ENCODE measurements at places on chromosomes 5 and 9.

GRCh38 chr5:72584466-72584865, 77.3 kb upstream of the ZNF366 start:
- DNase-seq: no peak

DNA sequence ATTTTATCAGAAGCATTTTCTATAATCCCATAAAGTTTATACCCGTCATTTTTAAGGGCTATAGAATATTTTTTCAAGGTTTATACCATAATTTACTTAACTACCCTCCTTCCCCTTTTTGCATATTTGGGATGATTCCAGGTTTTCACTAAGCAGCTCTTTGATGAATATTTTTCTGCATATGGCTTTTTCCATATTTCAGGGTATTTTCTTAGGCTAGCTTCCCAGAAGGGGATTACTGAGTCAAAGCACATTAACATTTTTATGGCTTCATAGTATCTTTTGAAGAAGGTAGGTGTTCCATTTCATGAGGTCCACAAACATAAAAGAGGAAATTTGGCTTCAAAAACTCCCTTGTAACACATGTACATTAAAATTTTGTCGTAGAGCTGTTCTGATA, 14.6 kb upstream of the COL15A1 start:
- no peak for DNase-seq

- DNase-seq: no peak
These were observed 682.8 kb upstream of the WWC1 start for GRCh38 chr5:167608390-167609272.

GRCh38 chr5:146721073-146721815, 157.3 kb downstream of the PPP2R2B start:
- DNase-seq: no peak

DNA sequence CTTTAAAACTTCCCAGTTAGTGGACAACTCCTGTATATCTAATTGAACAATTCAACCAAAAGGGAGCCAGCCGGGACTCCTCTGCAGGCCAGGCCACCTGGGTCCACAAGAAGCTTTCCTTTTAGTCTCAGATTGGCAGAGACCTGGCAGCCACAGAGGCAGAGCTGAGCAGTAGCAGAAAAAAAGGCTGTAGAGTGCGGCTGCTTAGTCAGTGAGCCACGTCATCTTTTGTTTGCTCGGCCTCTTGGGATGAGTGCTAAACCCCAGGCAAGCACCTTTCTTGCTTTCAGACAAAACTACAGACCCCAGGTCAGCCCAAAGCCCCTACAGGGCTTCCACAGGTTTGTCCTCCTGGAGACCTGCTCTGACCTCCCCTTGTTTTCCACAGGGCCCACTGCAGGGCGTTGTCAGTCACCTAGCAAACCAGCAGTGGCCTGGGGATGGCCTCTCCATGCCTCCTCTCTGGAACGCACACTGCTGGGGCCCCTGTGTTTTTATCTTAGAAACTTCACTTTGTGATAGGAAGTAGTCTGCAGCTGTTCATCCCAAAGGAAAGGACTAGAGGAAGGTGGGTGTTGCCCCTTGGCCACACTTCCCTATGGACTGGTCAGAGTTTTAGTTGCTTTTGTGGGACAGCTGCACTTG, 49.9 kb downstream of the SHB start:
- no peak for DNase-seq

DNA sequence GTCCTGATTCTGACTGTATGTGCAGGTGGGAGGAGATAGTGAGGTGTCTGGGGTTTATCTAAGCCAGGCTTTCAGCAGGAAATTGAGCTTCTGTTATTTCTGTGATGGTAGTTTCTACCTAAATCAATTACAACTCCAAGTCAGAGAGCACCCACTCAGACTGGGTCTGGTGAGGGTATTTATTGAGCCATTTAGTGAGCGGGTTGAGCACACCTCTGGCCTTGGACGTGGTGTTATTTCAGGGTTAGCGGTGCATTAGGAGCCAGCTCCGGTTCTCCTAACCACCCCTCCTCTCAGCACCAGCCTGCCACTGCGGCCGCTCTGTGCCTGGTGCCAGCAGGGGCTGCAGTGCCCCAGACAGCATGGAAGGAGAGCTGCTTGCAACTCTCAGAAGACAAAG, 238.9 kb downstream of the CACNA1B start:
- no peak for DNase-seq

- DNase-seq: no peak
These were observed 40.2 kb downstream of the FBXW11 start for GRCh38 chr5:171966270-171966669.

DNA sequence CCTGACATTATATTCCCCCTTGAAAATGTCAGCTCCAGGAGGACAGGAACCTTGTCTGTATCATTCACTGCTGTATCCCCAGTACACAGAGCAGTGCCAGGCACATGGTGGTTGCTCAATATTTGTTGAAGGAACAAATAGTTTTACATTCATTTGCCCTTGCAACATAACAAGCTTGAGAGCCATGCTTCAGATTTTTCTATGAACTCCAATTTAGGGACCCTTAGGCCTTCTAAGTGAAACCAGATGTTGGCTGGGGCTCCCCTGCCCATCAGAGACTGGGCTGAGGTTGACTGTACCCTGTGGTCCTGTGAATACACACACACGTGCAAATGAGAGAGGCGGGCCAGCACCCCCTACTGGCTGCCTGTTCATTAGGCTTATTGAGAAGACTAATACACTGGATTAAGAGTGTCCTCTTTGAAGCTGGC, 214.9 kb upstream of the WWC1 start:
- no peak for DNase-seq

GRCh38 chr5:134120386-134121138, 6.1 kb downstream of the TCF7 start:
- no peak for DNase-seq

- DNase-seq: no peak
These were observed 73.8 kb upstream of the CPLX2 start for GRCh38 chr5:175797521-175798038.

GRCh38 chr9:136665704-136666371, 3.1 kb downstream of the EGFL7 start:
- DNase-seq: no peak

DNA sequence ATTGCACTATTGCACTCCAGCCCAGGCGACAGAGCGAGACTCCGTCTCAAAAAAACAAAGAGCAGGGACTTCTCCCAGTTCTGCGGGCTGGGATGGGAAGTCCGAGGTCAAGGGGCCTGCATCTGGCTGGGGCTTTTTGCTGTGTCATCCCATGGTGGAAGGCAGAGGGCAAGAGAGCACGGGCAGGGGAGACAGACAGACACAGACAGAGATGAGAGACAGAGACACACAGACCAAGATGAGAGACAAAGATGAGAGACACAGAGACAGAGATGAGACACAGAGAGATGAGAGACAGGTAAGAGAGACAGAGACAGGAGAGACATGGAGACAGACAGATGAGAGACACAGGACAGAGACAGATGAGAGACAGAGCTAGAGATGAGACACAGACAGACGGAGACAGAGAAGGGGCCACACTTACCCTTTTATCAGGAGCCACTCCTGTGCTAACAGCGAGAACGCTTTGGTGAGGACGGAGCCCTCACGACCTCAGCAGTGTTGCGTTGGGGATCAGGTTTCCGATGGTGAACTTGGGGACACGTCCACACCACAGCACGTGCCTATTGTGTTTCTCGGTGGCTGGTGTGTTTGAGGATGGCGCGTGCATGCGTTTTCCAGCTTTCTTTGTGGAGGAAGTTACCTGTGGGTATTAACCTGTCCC, 8.9 kb upstream of the TOR4A start:
- no peak for DNase-seq

DNA sequence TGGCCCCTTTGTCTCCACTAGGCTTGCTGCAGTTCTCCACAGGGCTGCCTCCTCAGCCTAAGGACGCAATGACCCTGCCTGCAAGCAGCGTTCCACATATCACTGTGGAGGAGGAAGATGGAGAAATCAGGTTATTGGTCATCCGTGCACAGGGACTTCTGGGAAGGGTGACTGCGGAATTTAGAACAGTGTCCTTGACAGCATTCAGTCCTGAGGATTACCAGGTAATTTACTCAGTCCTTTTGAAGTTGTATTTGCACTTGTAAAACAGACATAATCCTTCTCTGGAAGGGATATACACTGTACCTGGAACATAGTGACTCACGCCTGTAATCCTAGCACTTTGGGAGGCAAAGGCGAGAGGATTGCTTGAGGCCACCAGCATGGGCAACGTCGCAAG, 116.6 kb downstream of the ADGRV1 start:
- DNase-seq: no peak

DNA sequence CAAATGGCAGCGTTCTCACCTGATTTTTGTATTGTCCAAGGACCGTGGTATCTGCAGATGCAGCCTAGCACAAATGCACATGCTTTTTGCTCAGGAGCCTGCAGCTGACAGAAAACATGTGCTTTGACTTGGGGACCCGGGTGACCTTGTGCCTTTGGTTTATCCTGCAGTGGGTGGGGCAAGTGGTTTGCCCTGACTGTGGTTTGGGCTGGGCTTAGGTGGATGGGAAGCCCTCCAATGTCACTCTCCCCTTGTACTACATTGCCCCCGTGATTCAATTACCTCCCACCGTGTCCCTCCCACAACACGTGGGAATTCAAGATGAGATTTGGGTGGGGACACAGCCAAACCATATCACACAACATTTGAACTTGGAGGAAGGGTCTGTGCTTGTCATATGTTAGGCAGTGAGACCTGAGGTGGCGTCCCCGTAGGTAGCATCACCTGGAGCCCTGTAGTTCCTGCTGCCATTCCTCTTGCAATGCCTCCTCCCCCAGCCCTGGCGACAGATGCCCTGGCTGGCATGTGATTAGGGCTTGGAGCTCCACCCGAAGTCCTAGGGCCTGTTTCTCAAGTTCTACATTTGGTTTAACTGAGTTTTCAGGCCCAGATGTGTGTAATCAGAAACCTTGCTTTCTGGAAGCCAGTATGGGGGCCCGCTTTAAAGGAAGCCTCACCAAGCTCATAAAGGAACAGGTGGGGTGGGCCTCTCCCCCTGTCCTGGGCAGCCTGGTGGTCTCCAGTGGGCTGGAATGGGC, 2.1 kb downstream of the ANKRD33B start:
- DNase-seq: no peak

- DNase-seq: no peak
These were observed 170.0 kb downstream of the NTRK2 start for GRCh38 chr9:84839541-84839940.

DNA sequence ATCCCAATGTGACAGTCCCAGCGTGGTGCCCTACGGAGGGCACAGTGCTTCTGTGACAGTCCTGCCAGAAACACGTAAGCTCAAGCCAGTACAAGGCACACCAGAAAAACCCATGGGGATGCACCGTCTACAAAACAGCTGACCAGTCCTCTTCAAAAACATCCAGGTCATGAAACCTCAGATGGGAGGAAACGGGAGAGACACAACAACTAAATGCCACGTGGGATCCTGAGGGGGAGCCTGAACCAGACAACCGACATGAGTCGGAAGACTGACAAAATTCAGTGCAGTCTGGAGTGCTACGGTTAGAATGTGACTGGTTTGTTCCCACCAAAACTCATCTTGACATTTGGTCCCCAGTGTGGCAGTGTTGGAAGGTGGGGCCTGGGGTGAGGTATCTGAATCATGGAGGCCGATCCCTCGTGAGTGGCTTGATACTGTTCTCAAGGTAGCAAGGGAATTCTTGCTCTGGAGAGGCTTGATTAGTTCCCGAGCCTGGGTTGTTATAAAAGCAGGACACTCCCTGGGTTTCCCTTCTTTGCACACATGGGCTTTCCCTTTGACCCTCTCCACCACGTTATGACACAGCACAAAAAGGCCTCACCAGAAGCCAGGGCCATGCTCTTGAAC, 55.4 kb downstream of the ADAMTS2 start:
- no peak for DNase-seq

DNA sequence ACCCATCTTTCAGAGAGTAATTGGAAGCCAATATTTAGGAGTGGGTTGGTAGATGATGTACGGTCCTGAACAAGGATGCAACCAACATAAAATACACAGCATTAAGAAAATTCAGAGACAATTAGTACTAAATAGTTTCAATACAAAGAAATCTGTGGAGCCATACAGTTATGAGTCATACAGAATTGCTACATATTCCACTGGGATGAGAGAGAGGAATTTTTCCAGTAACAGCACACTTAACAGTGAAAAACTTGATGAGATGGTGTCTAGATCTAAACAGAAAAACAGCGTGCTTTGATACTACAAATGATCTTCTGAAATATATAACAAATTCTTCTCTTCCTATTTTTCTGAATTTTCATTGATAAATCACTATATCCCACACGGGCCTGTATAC, 1999.3 kb upstream of the CDH9 start:
- DNase-seq: no peak

- no peak for DNase-seq
These were observed 154.8 kb upstream of the TBC1D2 start for GRCh38 chr9:98410185-98410697.

DNA sequence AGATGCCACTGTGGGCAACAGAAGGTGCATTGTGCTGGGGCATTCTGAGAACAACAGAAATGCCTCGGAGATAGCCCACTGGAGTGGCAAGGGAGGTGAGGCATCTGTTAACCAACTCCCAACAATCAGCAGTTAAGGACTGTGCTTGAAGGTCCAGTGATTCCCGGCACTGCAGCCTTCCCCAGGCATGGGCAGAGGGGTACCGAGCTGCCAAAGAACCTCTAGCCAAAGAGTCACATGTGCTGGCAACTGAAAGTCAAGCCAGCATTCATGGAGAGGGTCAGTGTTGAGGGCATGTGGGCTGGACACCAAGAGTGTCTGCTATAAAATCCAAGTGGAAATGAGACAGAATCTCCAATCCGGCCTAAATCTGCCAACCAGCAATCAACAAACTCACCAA, 149.6 kb downstream of the ASTN2 start:
- DNase-seq: no peak

GRCh38 chr9:102428305-102428704, 566.8 kb upstream of the CYLC2 start:
- no peak for DNase-seq

DNA sequence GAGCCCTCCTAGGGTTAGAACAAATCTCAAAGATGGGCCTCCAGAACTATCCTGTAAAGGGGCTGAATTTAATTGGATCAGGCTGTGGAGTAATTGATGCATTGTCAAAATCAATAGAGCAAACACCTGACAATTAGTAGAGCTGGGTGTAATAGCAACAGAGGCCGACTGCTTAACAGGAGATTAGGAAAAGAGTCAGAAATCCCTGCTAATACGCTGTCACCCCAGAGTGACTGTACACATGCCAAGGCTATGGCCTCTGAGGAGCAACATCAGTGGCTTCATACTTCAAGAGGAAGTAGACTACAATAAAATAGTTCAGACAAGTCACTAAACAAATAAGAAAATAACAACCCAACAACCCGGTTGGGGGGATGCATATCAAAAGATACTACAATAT, 18.7 kb upstream of the GRPEL2 start:
- no peak for DNase-seq

GRCh38 chr5:140481758-140482157, 65.7 kb upstream of the EIF4EBP3 start:
- DNase-seq: no peak

DNA sequence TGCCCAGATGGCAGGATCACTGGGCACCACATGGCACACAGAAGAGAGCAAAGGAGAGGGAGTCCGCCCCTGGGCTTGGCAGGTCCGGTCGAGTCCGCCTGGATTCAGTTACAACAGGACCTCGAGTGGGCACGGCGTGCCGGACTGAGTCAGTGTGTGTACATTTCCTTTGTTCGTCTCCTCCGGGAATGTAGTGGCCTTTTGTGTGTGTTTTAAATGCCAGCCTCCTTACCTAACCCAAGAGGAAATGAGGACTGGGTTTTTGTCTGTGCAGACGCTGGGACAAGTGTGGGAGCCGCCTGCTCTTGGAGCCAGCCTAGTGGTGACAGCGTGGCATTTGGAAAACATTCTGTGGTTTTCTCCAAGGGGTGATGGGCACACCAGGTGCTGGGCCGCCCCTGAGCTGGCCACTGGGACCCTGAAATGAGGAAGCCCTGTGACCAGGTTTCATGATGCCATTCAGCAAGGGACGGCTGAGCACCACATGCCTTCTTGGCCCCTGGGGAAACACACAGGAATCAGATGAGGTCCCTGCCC, 9.6 kb downstream of the NEK6 start:
- DNase-seq: no peak

Measured in activated CD4-positive, CD25-positive, alpha-beta regulatory T cell (primary cell).